ENCODE measurements at places on chromosomes 2 and 18.

DNA sequence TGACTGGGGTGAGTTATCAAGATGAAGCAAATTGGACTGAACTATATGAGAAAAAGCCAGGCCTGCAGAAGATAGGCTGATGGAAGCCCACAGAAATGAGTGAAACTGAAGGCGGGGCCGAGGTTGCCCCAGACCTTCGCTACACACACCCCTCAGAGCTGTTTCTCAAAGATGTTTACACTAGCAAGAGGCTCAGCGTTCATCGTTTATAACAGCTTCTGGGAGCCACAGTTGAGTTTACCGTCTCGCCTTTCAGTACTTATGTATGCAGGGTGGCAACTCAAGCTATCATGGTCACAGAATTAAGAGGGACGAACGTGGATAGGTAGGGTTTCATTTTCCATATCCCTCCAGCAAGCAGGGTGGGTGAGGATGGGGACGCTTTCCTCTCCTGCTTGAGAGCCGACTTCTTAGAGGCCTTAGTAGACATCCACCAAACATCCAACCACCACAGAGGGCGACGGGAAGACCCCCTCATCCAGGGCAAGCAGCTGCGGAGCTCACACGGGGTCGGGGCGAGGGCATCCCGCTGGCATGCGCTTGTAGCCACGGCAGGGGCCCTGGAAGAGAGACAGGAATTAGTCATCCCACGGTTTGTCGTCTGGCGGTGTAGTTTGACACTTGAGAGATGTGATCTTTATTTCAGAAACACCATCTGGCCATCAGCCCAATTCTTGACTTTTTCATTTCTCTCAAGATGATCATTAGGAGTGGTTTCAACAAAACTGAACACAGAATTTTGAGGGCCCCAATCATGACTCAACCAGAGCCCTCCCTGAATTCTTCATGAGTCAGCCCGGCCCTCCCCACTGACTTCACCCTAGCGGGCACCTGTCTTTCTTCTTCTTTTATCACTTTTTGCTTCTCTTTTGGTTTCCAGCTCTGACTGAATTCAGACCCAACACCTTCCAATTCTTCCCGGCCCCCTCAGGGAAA lies 109.1 kb upstream of the CTDP1 start:
- DNase-seq, result no peak

DNA sequence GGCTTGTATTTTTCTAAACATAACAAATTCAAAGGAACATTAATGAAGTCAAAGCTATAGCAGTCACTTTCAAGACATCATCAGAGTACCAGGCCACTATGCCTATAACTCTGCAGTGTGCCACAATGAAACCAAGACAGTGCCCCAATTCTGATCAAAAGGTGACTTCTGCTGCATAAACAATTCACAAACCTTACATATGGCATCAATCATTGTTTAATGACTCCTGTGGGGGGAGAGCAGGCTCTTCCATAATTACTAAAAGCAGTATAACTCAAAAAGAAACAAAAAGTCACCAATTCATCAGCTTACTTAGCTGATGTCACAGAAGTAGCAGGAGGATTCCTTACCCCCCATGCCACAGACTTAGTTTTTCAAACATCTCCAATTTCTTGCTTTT lies 15.5 kb downstream of the LPIN2 start:
- DNase-seq, result no peak

GRCh38 chr2:238158509-238159070 lies at the start of gene ERFE:
Gene ERFE, plus strand, starts transcription at chr2:238158970. Its CDS starts 38 bp downstream, at chr2:238159008.
- DNase-seq, result peak; percentile 27

- DNase-seq, result no peak
Measured at GRCh38 chr2:123095219-123095835, 929.8 kb upstream of the CNTNAP5 start.

DNA sequence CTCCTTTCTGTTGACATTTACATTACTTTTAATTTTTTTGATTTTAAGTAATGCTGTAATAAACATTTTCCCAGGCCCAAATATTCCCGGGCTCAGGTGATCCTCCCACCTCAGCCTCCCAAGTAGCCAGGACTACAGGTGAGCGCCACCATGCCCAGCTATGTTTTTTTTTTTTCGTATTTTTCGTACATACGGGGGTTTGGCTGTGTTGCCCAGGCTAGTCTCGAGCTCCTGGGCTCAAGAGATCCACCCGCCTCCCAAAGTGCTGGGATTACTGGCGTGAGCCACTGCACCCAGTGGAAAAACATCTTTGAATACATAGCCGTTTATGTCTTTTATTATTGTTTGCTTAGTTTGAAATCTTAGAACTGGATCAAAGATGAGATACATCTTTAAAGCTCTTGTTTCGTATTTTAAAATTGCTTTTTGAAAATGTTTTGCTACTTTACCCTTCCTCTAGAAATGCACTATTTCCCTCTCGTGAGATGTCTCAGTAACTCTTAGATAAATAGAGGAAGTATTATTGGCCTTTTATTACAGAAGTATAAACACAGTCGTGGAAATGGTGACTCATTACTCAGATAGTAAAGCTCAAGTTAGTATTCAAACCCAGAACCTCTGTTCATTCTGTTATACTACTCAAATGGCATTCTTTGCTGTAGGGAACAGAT lies 2.4 kb downstream of the SMCHD1 start:
- no peak for DNase-seq

DNA sequence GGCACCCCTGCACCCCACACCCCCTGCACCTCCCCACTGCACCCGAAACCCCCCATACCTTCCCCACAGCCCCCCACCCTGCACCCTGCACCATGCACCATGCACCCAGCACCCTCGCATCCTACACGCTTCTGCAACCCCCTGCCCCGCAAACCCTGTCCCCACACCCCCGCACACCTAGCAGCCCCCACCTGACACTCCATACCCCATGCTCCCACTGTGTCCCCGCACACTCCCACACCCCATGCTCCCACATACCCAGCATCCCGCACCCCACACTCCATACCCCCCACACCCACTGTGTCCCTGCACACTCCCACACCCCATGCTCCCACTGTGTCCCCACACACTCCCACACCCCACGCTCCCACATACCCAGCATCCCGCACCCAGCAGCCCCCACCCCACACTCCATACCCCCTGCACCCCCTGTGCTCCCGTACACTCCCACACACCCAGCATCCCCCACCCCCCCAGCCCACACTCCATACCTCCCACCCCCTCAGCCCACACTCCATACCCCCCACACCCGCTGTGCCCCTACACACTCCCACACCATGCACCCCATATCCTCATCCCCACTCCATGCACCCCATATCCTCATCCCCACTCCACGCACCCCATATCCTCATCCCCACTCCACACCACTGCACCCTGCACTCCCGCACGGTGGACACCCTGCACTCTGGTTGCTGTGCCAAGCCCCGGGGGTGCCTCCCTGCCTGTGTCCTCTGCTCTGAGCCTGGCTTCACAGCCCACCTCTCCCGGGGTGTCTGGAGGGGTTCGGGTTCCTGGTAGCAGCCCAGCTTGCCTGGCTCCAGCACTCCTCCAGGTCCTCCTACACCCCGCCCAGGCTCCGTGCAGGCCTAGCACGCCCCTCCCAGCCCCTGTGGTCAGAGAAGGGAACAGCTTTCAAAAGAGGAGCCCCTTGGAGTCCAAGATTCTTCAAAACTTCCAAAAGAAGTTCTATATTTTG lies 93.9 kb upstream of the CTDP1 start:
- no peak for DNase-seq

DNA sequence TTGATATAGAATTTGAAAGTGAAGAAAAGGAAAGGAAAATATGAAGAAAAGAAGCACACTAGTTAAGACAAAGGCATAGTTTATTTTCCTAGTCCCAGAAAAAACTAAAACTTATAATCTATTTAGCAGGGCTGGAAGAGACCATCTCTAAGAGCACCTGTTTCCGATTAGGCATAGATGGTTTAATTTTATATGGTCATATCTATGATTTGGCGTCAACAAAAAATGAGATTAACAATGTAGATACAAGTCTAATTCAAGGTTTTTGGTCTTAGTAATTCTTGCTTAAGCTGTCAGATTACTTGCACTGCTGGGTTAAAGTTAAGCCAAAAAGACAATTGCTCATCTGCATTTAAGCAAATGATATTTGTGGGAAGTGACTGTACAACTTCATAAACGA lies 502.5 kb upstream of the FSHR start:
- DNase-seq, result no peak

- no peak for DNase-seq
Measured at GRCh38 chr2:43031471-43032212, 194.8 kb downstream of the ZFP36L2 start.

DNA sequence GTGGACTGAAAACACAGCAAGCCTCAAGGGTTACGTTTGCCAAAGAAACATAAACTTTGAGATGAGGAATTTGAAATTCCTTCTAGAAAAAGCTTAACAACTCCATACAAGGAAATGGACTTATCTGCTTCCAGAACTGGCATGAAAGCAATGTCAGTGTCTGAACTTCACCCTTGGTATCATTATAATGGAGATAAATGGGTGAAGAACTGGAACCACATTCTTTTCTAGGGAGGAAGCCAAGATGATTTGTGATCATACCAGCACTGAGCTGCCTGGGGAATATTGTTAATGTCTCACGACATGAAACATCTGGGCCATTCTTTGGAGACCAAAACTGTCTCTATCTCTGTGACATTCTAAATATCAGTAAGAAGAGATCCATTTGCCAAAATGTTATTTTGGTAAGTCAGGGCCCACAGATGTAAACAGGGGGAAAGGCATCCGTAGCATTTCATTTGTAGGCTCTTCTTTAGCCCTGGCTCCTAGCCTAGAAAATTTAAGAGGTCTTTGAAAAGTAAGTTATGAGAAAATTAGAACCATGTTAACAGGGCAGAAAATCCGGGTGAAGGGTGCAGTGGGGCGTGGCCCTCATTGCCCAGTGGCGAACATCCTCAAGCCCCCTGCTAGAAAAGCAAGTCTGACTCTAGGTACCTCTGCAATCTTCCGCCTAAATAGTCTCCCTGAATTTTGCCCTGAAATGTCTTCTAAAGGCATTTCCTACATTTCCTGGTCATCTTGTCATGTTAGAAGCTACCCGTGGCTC lies 295.3 kb upstream of the EPAS1 start:
- DNase-seq, result no peak

- no peak for DNase-seq
Measured at GRCh38 chr18:43887491-43887890, 610.2 kb upstream of the SYT4 start.

DNA sequence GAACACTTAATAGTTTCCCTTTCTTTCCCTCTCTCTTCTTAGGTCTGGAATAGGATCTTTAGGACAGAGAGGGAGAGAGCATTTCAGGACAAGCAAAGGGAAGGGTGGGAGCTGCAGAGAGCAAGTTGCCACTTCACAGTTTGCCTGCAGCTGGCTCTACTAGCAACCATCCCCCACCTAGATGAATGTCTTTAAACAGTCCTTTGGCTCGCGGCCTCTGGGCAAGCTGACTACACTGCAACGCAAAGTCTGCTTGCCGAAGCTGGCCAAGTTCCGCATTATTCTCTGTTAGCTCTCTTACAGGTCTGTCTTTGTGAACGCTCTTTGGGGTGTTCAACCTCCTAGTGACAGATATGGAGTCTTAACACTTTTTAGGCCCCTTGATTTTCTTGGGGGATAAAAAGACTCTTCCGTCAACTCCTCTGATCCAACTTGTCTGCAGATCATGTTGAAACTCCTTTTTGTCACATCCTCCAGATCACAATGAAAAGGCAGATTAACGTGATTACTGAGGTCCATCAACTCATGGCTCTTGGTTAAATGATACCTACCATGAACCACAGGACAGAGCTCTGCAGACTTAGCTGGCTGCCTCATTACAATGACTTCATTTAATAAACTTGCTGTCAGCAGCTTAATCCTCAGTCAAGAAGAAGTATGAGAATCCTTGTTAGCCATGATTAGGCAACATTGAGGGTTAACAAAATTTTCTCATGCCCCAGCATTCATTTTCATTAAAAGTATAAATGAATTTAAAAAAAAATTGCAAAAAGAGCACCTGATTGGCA lies 74.6 kb downstream of the SLC4A3 start:
- DNase-seq, result no peak

- no peak for DNase-seq
Measured at GRCh38 chr2:200318940-200319435, 12.5 kb downstream of the SPATS2L start.

- DNase-seq, result no peak
Measured at GRCh38 chr2:102848366-102848839, 86.6 kb downstream of the TMEM182 start.

DNA sequence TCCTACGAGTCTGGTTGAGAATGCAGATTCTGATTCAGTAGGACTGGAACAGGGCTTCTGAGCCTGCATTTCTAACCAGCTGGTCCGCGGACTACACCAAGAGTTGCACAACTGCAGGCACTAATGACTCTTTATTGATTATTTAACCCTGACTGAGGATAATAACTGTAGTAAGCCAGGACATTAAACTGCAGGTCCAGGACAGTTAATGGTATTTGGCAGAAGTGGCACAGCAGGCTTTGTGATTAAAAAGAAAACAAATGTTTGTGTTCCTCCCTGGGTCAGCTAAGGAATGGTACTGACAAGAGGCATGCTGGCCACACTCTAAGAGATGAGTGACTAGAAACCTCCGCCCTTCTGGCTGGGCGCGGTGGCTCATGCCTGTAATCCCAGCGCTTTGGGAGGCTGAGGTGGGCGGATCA lies 59.4 kb downstream of the ALPK2 start:
- DNase-seq, result no peak

DNA sequence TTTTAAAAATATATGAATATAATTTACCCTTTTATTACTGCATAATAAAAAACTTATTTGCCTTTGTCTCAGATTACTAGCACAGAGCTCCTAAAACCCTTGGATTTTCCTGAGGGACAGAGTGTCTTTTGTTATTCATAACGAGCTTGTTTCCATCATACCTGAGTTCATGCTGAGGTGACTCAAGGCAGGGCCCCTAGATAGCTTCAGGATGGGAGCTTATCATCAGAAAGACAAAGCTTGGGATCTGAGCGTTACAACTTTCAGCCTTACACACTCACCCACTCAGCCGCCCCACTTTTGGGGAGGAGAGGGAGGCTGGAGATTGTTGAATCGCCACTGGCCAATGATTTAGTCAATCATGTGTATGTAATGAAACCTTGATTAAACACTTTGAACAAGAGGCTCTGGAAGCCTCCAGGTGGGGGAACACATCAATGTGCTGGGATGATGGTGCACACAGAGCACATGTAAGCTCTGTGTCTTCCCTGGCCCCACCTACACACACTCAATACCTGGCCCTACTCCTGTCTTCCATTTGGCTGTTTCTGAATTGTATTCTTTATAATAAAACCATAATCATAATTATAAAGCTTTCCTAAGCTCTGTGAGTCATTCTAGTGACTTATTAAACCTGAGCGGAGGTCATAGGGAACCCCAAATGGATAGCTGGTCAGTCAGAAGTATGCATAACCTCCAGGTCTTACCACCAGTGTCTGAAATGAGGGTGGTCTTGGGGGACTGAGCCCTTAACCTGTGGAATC lies 28.5 kb upstream of the DNAH7 start:
- DNase-seq, result no peak

- DNase-seq, result no peak
Measured at GRCh38 chr2:59176737-59177136, 935.6 kb upstream of the FANCL start.

- no peak for DNase-seq
Measured at GRCh38 chr2:144518748-144519596, 947 bp downstream of the ZEB2 start.
